ENCODE measurements at places on chromosomes 7 and 10. TPM values are rescaled to one million over a fixed set of nuclear protein-coding genes. Genes with fewer than 3 reads are reported as not detected.

The GPER1 gene
- 15.8 TPM for total RNA-seq

GRCh38 chr10:21195252-21195651 lies 298.1 kb upstream of the NEBL start:
- no peaks in the 10 kb centered on the region for H3K27me3 ChIP-seq
- H3K36me3 ChIP-seq = no peaks in the 10 kb centered on the region
- H3K4me1 ChIP-seq = no peaks in the 10 kb centered on the region
- H3K4me3 ChIP-seq = no peak overlapping the region
- DNase-seq = no peak

The SEMA3C gene
- total RNA-seq = 214 TPM

GRCh38 chr10:3723766-3724165 lies 61.2 kb downstream of the KLF6 start:
- no peak for DNase-seq
- no peak overlapping the region for H3K4me3 ChIP-seq
- H3K36me3 ChIP-seq = no peaks in the 10 kb centered on the region
- no peaks in the 10 kb centered on the region for H3K4me1 ChIP-seq
- H3K27ac ChIP-seq = no peak overlapping the region
- no peaks in the 10 kb centered on the region for H3K27me3 ChIP-seq

The CYP3A7 gene
- total RNA-seq = 0.36 TPM

The ENTPD1 gene
- total RNA-seq = 112 TPM

GRCh38 chr10:72248468-72249151 lies 25.1 kb upstream of the DDIT4 start:
- peak overlapping the region; percentile 23 for H3K4me3 ChIP-seq
- H3K36me3 ChIP-seq = no peaks in the 10 kb centered on the region
- peak overlapping the region; percentile 91 for H3K27ac ChIP-seq
- peak; percentile 95 for DNase-seq
- H3K27me3 ChIP-seq = no peaks in the 10 kb centered on the region
- peaks cover 85% of the 10 kb centered on the region for H3K4me1 ChIP-seq

The ANKRD61 gene
- total RNA-seq = not detected

The CFAP69 gene
- total RNA-seq = 8.7 TPM

The VWA2 gene
- 0.55 TPM for total RNA-seq

DNA sequence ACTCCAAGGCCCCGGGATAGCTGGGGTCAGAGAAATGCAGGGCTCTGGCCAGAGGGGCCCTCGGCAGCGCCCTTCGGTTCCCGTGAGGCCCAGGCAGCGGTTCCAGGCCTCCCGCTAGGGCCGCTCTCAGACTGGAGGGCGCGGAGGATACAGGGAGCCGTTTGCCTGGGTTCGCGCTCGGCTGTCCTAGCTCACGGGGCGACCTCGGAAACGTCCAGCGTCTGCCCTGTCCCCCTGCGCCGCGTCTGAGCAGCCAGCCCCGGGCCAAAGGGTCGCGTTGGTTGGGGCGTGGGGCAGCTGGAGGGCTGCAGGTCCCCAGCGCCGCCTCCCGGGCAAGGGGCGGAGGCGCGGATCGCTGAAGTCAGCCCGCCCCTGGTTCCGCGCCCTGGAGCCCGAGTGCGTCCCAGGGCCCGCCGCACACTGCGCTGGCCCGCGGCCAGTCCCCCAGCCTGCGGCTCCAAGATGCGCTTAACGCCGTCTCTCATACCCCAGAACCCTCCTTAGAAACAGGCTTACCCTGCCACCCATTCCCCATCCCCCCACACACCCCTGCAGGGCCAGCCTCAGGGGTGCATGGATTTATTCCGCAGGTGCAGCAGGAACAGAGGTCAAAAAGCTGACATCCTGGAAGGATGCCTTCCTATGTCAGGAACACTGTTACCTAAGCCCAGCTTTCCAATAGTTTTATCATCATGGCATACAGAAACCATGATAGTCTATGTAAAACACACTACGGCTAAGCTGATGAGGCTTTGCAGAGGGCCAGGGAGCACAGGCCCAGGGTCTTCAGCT lies 22.1 kb upstream of the OPN4 start:
- no peak for DNase-seq
- peak overlapping the region; percentile 1 for H3K4me3 ChIP-seq
- H3K27ac ChIP-seq = peak overlapping the region; percentile 57
- peaks cover 8% of the 10 kb centered on the region for H3K4me1 ChIP-seq

The GRB10 gene
- 49.2 TPM for total RNA-seq

The CALCR gene
- not detected for total RNA-seq

The ASZ1 gene
- total RNA-seq = not detected

The ZCWPW1 gene
- 9.4 TPM for total RNA-seq

- no peaks in the 10 kb centered on the region for H3K36me3 ChIP-seq
- DNase-seq = no peak
- H3K27me3 ChIP-seq = no peaks in the 10 kb centered on the region
- no peaks in the 10 kb centered on the region for H3K4me1 ChIP-seq
- no peak overlapping the region for H3K27ac ChIP-seq
Measured at GRCh38 chr7:148014541-148014940, 576.0 kb upstream of the C7orf33 start.

- no peaks in the 10 kb centered on the region for H3K36me3 ChIP-seq
- H3K4me3 ChIP-seq = no peak overlapping the region
- DNase-seq = no peak
- no peak overlapping the region for H3K27ac ChIP-seq
Measured at GRCh38 chr10:21488957-21489446, 36.5 kb downstream of the SKIDA1 start.

- H3K4me1 ChIP-seq = peaks cover 64% of the 10 kb centered on the region
- H3K36me3 ChIP-seq = no peaks in the 10 kb centered on the region
- H3K4me3 ChIP-seq = no peak overlapping the region
- no peaks in the 10 kb centered on the region for H3K27me3 ChIP-seq
Measured at GRCh38 chr10:35377050-35377728, 40.9 kb downstream of the CCNY start.

Data from sigmoid colon (tissue), 7 donors.